ENCODE measurements at places on chromosomes 12 and 14. TPM values are rescaled to one million over a fixed set of nuclear protein-coding genes. Genes with fewer than 3 reads are reported as not detected.

Gene BBOF1
- 15.5 TPM for polyA plus RNA-seq

- DNase-seq: no peak
Measured at GRCh38 chr14:62689733-62690132, 355.5 kb downstream of the KCNH5 start.

DNA sequence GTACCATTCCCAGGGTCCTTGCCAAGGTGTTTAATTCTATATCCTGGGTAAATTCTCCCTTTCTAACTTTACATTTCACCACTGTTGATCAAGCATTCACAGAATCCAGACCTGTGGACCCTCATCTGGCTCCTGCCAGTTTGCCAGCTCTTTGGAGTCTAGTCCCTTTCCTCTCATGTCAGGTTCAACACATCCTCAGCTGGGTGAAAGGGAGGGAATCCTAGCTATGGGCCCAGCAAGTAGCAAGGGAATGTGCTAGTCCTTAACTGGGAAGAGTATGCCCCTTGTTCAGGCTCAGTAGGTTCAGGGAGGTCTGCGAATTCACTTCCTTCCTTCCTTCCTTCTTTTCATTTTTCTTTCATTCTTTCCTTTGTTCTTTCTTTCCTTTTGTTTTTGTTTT, 38.2 kb upstream of the HMGA2 start:
- no peak for DNase-seq

GRCh38 chr12:121783766-121784165, 9.7 kb downstream of the RHOF start:
- DNase-seq: no peak

GRCh38 chr12:10363914-10364814, 25.7 kb downstream of the KLRK1 start:
- no peak for DNase-seq

Gene KLRD1
- 1.1 TPM for polyA plus RNA-seq

DNA sequence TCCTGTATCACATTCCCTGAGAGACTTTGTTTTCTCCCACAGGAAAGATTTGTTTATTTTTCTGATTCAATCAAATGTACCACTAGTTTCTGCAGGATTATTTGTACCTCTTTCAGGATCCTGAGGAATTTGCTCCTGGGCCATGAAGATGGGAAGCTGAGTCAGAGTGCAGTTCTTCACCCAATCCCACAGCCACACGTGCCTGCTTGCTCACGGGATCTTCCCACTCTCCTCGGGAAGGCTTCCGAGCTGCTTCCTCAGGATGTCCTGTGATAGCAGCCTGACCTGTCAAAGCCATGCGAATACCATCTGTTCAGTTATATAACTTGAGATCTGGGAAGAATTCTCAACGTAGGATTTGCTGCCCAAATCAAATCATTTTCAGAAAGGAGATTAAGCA, 41.8 kb upstream of the HIF1A start:
- DNase-seq: no peak

GRCh38 chr12:94534278-94534677, 74.6 kb upstream of the CEP83 start:
- DNase-seq: no peak

GRCh38 chr12:12098691-12099015, 27.9 kb downstream of the BCL2L14 start:
- DNase-seq: no peak

- DNase-seq: no peak
Measured at GRCh38 chr14:31993521-31993951, 83.6 kb upstream of the ARHGAP5 start.

DNA sequence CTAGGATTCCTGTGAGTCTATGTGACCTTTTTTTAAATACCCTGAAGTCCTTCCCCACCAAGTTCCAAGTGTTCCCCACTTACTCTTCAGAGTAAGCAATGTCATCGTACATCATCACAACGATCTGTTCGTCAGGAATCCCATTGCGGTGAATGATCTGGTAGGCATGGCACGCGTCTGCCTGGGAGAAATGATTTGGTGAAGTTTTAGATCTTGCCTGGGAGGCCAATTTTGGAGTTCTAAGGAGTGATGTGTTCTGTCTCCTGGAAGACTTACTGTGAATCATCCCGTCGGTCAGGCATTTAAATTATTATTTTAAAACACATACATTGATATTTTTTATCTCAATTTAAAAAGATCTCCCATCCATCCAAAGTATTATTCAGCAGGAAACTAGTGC, 29.8 kb downstream of the LGMN start:
- no peak for DNase-seq

- DNase-seq: no peak
Measured at GRCh38 chr12:72602581-72602980, 330.4 kb downstream of the TRHDE start.

DNA sequence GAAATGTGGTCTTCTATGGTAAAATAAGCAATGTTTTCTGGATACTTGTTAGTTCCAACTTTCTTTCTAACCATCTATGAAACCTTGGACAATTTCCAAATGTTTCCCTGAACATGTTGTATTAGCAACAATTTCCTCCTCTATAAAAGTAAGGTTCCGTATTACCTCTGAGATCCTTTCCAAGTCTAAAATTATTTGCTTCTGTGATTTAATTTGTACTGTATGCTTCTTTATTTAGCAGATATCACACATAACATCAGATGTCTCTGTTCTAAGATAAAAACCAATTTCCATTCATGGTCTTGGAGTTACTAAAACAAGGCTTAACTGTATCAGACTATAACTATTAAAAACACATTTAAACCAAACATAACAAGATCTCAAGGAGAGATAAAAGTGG, 177.2 kb downstream of the FOXA1 start:
- no peak for DNase-seq

DNA sequence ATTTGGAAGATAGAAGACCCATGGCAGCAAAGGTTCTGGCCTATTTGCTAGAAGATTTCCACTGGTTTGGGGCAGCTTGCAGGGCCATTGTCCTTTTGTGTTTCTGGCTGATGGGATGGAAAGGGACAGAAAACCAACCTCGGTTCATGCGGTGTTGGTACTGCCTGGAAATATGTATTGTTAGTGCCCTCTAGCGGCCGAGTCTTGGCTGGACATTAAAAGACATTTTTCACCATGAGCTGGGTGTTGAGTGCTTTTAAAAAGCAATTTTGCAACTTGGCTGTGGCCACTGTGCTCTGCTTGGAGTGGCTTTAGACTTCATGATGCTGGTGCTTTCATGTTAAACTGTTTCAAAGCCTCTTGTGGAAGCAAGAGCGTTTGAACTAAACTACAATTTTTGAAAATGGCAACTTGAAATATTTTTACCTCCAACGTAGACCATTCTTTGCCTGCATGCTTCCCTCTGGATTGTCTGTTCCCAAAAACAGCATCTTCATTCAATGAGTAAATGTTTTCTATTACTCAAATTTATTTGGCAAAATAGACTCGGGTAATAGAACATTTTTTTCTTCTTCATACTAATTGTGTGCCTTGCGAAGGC, 102.7 kb upstream of the TBX5 start:
- peak; percentile 79 for DNase-seq

GRCh38 chr12:65924716-65925115, 100.4 kb downstream of the HMGA2 start:
- DNase-seq: no peak

DNA sequence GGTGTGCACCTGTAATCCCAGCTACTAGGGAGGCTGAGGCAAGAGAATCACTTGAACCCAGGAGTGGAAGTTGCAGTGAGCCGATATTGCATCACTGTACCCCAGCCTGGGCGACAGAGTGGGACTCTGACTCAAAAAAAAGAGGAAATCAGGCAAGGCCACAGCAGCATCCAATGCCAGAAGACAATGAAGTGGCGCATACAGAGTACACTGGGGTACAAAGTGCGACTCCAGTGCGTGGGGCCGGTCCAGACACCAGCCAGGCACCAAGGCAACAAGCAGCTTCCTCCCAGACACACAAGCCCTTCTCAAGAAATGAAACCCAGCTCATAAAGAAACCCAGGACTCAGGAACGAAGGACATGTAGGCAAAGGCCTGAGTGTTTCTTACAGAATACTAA, 28.2 kb downstream of the TTC7B start:
- no peak for DNase-seq

GRCh38 chr12:46386877-46387629, 14.5 kb upstream of the SLC38A2 start:
- peak; percentile 48 for DNase-seq

DNA sequence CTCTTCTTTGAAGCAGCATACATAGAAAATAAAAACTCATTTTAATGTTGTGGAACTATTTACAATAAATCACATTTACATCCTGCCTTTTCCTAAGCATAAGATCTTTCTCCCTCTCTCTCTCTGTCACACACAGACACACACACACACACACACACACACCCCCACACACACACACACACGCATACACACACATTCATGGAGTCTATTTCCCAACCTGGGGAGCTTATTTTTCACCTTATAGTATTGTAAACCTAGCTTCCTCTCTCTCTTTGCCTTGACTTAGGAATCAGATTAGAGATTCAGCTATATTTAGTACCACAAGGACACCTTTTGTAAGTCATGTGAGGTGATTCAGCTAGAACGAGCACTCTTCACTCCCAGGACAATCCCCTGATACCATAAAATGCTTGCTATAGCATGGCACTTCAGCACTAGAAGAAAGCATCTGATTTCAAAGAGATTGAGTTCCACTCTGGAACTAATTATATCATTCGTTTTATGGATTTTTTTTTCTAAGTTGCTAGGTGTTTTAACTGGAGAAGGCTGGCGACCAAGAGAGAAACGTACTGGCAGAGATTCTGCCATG, 23.6 kb downstream of the TMEM30B start:
- no peak for DNase-seq

GRCh38 chr12:106343214-106343528, 14.4 kb upstream of the POLR3B start:
- no peak for DNase-seq

Gene CCDC197
- polyA plus RNA-seq: not detected

- no peak for DNase-seq
Measured at GRCh38 chr12:70508178-70508577, 129.1 kb downstream of the PTPRB start.

- DNase-seq: no peak
Measured at GRCh38 chr12:68189821-68190242, 30.3 kb upstream of the IFNG start.

Gene CAPZA3
- polyA plus RNA-seq: 1.9 TPM

- no peak for DNase-seq
Measured at GRCh38 chr12:88179436-88180014, 37.4 kb downstream of the TMTC3 start.

DNA sequence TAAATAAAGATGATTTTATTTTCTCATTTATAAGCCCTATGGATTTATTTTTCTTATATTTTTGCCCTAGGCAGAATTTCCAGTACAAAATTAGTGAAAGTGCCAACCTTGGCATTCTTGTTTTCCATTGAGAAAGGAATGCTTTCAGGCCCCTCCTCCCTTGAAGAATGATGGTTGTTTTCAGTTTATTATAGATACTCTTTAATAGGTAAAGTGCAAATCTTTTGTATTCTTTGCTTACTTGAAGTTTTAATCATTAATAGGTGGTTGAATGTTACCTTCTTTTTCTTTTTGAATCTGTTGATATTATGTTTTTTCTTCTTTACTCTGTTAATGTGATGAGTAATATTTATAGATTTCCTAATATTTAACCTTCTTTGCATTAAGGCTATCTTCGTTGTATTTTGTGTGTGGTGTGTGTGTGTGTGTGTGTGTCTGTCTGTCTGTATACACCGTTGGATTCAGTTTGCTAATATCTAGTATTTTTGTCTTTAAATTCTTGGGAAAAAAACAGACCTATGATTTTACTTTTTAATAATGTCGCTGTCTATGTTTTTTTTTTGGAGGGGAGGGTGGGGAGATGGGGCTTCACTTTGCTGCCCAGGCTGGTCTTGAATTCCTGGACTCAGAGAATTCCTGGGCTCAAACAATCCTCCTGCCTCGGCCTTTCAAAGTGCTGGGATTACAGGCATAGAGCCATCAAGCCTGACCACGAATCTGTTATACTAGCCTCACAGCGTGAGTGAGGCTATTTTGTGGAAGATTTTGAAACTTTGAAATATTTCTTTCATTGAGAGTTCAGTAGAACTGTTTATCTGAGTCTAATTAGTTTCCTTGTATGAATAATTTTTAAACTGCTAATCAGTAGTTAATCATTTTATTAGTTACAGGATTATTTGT, 13.5 kb downstream of the SRGAP1 start:
- DNase-seq: no peak

DNA sequence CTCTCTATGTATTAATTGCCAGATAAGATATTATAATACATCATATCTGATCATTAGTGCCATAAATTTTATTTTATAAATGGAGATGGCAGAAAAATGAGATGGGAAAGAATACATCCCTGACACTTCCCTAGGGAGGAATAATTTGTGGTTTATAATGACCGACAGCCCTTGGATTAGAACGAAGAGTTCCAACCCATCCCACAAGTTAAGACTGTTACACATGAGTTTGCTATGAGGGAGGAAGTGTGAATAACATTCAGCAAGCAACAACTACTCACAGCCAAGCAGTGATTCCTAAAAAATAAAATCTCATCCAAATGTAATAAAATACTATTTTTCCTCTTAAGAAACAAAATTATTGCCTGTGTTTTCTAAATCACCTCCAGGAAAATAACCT, 299.0 kb downstream of the CCDC91 start:
- no peak for DNase-seq

GRCh38 chr12:53768976-53769375, 17.2 kb upstream of the CISTR start:
- DNase-seq: no peak

DNA sequence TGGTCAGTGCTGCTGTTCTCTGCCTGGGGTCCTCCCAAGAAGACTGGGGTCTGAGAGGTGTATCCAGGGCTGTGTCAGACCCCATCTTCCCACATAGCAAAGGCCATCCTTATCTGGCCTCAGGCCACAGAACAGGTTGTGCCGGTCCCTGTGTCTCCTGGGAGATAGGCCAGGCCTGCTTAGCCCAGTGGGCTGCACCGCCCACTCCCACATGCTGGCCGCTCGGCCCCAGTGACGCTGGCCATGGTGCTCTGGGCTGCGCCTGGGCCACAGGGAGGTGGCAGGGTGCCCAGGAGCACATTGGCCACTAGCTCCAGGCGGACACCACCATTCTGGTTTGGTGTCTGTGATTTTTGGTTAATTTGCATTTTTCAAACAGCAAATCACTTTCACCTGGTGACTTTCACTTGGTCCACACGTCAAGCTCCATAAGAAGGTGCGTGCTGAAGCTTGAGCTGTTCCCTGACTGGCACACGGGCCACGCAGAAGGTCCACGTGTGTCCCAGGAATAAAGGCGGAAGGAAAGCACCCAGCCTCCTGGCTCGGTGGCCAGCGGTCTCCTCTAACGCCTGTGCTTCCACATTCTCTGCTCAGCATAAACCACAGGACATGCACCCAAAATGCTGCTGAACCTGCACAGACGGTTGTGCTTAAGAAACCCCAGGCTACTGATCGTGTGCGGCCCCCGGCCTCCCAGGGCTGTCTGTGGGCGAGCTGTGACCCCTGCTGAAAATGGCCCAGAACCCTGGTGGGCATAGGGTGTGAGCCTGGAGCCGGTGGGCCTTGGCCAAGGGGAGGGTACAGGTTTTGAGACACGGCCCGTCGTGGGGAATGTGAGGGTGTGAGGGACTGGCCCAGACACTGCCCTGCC, 4.6 kb downstream of the FBRSL1 start:
- DNase-seq: no peak

DNA sequence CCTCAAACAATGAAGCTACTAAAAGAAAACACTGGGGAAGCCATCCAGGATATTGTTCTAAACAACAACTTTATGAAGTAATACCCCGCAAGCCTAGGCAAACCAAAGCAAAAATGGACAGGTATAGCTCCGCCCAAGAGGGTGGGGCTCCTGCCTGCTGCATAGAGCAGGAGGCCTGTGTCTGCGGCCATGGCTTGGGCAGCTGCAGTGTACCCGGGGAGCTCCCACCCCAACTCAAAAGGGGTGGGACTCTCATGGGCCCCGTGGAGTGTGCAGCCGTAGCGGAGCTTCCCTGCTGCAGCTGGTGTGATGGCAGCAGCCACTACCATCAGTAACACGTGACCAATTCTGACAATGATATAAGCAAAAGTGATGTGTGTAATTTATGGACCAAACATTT, 264.2 kb upstream of the KITLG start:
- DNase-seq: no peak

Gene BCAT1
- 38.1 TPM for polyA plus RNA-seq

Measured in right lung (tissue), 10 donors.